ENCODE measurements at places on chromosomes 4 and X. TPM values are rescaled to one million over a fixed set of nuclear protein-coding genes. Genes with fewer than 3 reads are reported as not detected.
A peak's percentile ranks its signal among the peaks of the same experiment; 100 is the strongest.

GRCh38 chr4:119597377-119597776 is 31.2 kb downstream of the PDE5A start:
- DNase-seq: no peak

DNA sequence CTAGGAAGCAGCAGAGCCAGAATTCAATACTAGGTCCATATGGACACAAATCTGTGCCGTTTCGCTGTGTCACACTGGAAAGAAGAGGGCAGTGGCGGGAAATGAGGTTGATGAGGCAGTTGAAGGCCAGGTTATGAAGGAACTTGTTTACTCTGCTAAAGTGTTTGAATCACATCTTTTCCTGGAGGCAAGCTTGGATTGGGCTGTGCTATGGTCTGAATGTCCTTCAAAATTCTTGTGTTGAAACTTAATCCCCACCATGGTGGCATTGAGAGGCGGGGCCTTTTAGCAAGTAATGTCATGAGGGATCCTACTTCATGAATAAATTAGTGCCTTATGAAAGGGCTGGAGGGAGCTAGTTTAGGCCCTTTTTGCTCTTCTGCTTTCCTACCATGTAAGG is 2.1 kb upstream of the ERCC6L start:
- DNase-seq: no peak

Gene PABPC1L2B
- not detected for total RNA-seq

DNA sequence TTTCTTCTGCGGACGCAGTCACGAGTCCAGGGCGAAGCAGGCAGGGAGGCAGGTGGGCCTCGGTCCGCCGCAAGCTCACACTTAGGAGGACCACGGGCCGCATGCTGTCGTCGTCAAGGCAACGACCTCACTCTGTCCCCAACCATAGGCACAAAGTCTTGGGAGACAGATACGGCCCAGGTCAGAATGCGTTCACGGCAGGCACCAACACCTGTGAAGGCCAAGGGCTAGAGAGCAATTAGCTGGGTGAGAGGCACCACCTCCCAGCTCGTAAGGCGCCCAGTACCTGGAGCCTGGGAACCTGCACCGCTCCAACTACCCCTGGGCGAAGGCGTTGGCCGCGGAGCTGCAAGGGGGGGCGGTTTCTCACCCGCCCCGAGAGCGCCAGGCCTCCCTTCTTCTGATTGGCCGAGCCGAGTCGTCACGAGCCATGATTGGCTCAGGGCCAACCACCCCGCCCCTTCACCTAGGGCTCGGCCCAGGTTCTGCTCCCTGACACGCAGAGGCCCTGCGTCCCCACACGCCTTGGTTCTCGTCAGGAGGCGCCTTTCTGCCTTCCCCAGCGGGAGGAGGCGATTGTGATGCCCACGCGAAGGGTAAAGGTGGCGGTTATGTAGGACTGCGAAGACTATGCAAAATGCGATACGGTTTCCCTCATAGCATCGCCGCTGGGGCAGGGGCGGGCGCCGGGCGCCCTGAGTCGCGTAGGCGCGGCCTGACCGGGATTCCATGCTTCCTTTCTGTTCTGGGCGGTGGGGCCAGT is at the start of gene CDKL2:
TSS of gene CDKL2 (minus strand) at position 355 of the 763 bp plus-strand sequence. CDS start 4,540 bp downstream, outside the sequence.
- DNase-seq: peak; percentile 90

GRCh38 chr4:156933633-156934258 is 37.9 kb downstream of the PDGFC start:
- no peak for DNase-seq

Gene HMX1
- not detected for total RNA-seq

DNA sequence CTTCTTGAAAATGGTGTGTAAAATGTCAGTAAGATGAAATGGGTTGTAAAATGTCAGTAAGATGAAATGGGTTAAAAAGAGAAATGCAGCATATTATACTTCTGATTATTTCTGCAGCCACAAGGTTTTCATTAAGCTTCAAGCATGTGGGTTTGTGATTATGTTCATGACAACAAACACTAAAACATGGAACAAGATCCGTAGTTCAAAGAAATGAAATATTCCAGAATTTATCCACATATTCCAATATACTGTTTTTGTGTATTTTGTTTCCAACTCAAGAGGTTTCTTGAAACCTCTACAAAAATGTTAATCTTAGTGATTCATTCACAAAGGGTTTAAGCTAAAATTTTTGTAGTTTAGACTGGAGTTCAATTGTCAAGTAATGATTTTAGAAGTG is 84.0 kb downstream of the ADAMTS3 start:
- DNase-seq: no peak

DNA sequence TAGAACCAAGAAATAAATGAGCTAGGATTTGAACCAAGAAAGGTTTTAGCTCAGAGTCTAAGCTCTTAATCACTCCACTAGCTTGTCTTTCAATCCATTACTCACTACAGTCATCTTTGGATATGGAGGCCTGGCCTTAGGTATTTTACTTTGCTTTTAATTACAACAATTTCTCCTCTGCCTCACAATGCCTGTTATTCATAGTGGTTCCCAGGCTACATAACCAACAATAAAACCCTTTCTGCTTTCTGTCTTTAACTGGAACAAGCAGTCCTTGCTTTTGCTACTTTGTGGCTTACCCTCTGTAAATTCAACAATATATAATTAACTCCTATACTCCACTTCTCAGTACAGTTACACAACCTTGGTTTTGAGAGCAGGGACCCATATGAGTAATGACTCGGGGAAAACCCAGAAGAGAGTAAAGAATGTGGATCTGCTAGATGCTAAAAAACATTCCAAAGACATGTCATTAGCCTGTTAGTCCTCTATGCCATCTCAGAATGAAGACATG is 94.7 kb upstream of the NAP1L5 start:
- DNase-seq: no peak

Measured in left ventricle myocardium superior (tissue), 1 donor.